ENCODE measurements at places on chromosomes 12 and 14. TPM values are rescaled to one million over a fixed set of nuclear protein-coding genes. Genes with fewer than 3 reads are reported as not detected.

GRCh38 chr12:101839324-101840283 lies 8.8 kb upstream of the GNPTAB start:
- H3K27me3 ChIP-seq, result no peaks in the 10 kb centered on the region
- no peak overlapping the region for H3K4me3 ChIP-seq
- no peaks in the 10 kb centered on the region for H3K36me3 ChIP-seq
- no peak for DNase-seq
- H3K27ac ChIP-seq, result no peak overlapping the region

- H3K4me3 ChIP-seq, result no peak overlapping the region
- DNase-seq, result no peak
- no peak overlapping the region for H3K27ac ChIP-seq
- H3K36me3 ChIP-seq, result no peaks in the 10 kb centered on the region
Observed at GRCh38 chr14:95290021-95290420, 29.7 kb downstream of the CLMN start.

DNA sequence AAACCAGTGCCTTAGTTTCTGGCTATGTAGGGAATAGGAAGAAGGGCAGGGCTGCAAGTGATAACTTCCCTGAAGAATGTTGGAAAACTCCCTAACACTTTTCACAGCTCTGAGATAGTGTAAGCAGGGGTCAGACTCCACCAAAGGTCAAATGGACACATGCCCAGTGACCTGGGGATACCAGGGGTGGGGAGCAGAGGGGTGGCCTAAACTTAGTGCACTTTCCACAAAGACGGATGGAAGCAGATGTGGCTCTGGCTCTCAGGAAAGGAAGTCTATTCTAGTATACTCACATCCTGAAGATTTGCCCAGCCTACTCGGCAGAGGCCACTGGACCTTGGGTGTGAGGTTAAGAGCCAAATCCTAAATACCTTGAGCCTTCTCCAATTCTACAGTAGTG lies 285.8 kb downstream of the NUAK1 start:
- H3K36me3 ChIP-seq, result no peaks in the 10 kb centered on the region
- no peak overlapping the region for H3K27ac ChIP-seq
- no peaks in the 10 kb centered on the region for H3K4me1 ChIP-seq
- no peak overlapping the region for H3K4me3 ChIP-seq

GRCh38 chr12:120366845-120367232 lies 2.1 kb downstream of the MSI1 start:
- H3K27me3 ChIP-seq, result peaks cover 37% of the 10 kb centered on the region
- no peak for DNase-seq
- H3K36me3 ChIP-seq, result no peaks in the 10 kb centered on the region
- peaks cover 24% of the 10 kb centered on the region for H3K4me1 ChIP-seq

ASIC1 gene
- 0.15 TPM for total RNA-seq

ZFYVE26 gene
- total RNA-seq, result 27.7 TPM

DDX24 gene
- total RNA-seq, result 188 TPM

- H3K4me3 ChIP-seq, result no peak overlapping the region
- no peak overlapping the region for H3K27ac ChIP-seq
- DNase-seq, result no peak
Observed at GRCh38 chr12:118650586-118650960, 274.2 kb downstream of the SUDS3 start.

GRCh38 chr12:7107636-7108002 lies 1.4 kb downstream of the C1RL start:
- no peaks in the 10 kb centered on the region for H3K27me3 ChIP-seq
- peak overlapping the region; percentile 96 for H3K27ac ChIP-seq
- H3K4me1 ChIP-seq, result peaks cover 19% of the 10 kb centered on the region

- no peak overlapping the region for H3K4me3 ChIP-seq
- H3K36me3 ChIP-seq, result no peaks in the 10 kb centered on the region
- no peaks in the 10 kb centered on the region for H3K27me3 ChIP-seq
Observed at GRCh38 chr12:113912760-113913329, 53.3 kb downstream of the RBM19 start.

DNA sequence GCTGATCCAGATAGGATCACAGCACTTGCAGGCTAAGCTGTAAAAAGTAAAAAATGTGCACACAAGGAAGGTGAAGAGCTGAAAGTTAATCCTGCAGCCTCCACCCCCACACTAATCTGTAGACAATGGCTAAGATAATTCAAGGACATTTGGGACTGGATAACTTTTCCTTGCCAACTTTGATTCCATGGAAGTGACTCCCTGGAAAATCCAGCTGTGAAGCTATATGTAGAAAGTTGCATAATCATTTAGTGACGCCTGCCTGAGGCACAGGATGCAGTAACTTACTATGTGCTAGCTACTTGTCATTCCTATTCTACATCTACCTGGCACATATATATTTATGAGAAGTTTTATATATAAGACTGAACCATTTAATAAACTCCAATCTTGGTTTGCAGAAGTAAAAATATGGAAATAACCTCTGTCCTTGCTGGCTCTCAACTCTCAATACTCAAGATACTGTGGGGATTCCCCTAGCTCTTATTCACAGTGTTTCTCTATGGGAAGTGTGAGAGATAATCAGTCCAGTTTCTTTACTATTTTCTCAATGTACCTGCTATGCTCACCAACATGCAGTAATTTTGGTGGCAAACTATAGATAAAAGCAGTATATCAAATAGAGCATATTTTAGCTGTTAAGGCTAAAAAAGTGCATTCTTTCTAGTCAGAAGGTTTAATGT lies 14.8 kb downstream of the LDHB start:
- no peak for DNase-seq
- H3K4me1 ChIP-seq, result peaks cover 4% of the 10 kb centered on the region
- H3K36me3 ChIP-seq, result peaks cover 27% of the 10 kb centered on the region
- H3K27me3 ChIP-seq, result no peaks in the 10 kb centered on the region
- no peak overlapping the region for H3K4me3 ChIP-seq
- no peak overlapping the region for H3K27ac ChIP-seq

DNA sequence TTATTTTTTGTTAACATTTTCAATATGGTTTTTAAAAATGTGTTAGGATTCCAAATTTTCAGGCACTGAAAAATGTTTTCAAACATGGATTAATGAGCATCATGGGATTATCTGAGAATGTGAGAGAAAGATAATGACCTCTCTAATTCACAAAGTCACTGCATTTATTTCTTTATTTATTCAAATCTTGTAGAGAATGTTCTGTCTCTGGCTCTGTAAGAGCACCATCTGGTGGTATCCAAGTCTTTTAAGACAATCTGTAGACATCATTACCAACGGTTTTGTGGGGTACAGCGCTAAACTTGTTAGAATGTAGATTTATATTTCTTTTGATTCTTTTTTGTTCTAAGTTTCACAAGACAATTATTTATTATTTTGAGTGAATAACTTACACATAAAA lies 956.0 kb upstream of the NOVA1 start:
- DNase-seq, result no peak
- no peaks in the 10 kb centered on the region for H3K36me3 ChIP-seq
- H3K27me3 ChIP-seq, result no peaks in the 10 kb centered on the region
- no peaks in the 10 kb centered on the region for H3K4me1 ChIP-seq

- no peak overlapping the region for H3K4me3 ChIP-seq
- DNase-seq, result no peak
- no peaks in the 10 kb centered on the region for H3K4me1 ChIP-seq
- H3K27ac ChIP-seq, result no peak overlapping the region
- no peaks in the 10 kb centered on the region for H3K36me3 ChIP-seq
Observed at GRCh38 chr14:85471744-85472143, 58.2 kb upstream of the FLRT2 start.

- H3K27me3 ChIP-seq, result no peaks in the 10 kb centered on the region
- DNase-seq, result no peak
- no peaks in the 10 kb centered on the region for H3K36me3 ChIP-seq
- H3K27ac ChIP-seq, result no peak overlapping the region
- no peak overlapping the region for H3K4me3 ChIP-seq
Observed at GRCh38 chr12:67062193-67062592, 207.0 kb upstream of the CAND1 start.

DNA sequence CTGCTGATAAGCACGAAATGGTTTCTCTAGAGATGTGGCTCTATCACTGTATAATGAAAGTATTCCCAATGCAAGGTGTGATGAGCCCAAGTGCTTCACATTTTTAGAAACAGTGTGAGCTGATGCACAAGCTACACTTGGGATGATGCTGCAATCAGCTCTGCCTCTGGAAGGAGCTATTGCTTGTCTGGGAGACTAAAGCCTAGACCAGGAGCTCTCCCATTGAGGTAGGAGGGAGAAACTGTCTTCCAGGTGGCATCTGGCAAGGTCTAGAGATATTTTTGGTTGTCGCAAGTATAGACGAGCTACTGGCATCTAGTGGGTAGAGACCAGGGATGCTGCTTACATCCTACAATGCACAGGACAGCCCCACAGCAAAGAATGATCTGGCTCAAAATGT lies 42.0 kb downstream of the HECTD4 start:
- H3K4me3 ChIP-seq, result no peak overlapping the region
- no peak for DNase-seq
- no peak overlapping the region for H3K27ac ChIP-seq
- H3K4me1 ChIP-seq, result no peaks in the 10 kb centered on the region
- no peaks in the 10 kb centered on the region for H3K27me3 ChIP-seq
- H3K36me3 ChIP-seq, result no peaks in the 10 kb centered on the region

- DNase-seq, result no peak
- H3K27me3 ChIP-seq, result no peaks in the 10 kb centered on the region
- H3K4me1 ChIP-seq, result no peaks in the 10 kb centered on the region
- no peaks in the 10 kb centered on the region for H3K36me3 ChIP-seq
Observed at GRCh38 chr14:72736308-72736707, 157.6 kb downstream of the DPF3 start.

SRSF9 gene
- 127 TPM for total RNA-seq

SLC25A47 gene
- total RNA-seq, result not detected

- H3K4me1 ChIP-seq, result peaks cover 6% of the 10 kb centered on the region
- no peak overlapping the region for H3K27ac ChIP-seq
- peaks cover 6% of the 10 kb centered on the region for H3K36me3 ChIP-seq
- no peak overlapping the region for H3K4me3 ChIP-seq
Observed at GRCh38 chr12:67662910-67663538, 14.5 kb downstream of the DYRK2 start.

GRCh38 chr12:31471823-31472222 lies 119.1 kb downstream of the DENND5B start:
- H3K4me3 ChIP-seq, result no peak overlapping the region
- no peaks in the 10 kb centered on the region for H3K27me3 ChIP-seq
- DNase-seq, result no peak
- no peak overlapping the region for H3K27ac ChIP-seq
- H3K4me1 ChIP-seq, result no peaks in the 10 kb centered on the region

FOXG1 gene
- not detected for total RNA-seq

DNA sequence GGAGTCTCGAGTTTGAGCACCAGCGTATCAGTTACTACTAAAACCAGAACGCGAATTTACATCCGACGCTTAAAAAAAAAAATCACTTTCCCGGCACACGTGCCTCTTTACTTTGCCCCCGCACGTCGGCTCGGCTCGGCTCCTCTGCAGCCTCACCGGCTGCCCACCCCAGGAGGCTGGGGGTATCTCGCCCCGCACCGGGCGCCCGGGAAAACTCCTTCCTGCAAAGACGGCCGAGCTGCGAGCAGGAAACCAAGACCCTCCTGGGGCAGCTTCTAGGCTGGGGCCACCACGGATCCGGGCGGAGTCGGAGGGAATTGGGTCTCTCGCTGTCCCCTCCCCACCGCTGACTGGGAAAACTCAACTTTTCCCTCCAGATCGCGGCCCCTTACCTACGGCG lies 610 bp downstream of the VSIG10 start:
- no peaks in the 10 kb centered on the region for H3K36me3 ChIP-seq
- peaks cover 22% of the 10 kb centered on the region for H3K4me1 ChIP-seq

GRCh38 chr12:122850048-122850445 lies 14.8 kb downstream of the HIP1R start:
- H3K4me3 ChIP-seq, result no peak overlapping the region
- peak overlapping the region; percentile 40 for H3K27ac ChIP-seq
- DNase-seq, result no peak
- peaks cover 29% of the 10 kb centered on the region for H3K36me3 ChIP-seq

TUNAR gene
- total RNA-seq, result not detected

KRT8 gene
- total RNA-seq, result 1,458 TPM

DNA sequence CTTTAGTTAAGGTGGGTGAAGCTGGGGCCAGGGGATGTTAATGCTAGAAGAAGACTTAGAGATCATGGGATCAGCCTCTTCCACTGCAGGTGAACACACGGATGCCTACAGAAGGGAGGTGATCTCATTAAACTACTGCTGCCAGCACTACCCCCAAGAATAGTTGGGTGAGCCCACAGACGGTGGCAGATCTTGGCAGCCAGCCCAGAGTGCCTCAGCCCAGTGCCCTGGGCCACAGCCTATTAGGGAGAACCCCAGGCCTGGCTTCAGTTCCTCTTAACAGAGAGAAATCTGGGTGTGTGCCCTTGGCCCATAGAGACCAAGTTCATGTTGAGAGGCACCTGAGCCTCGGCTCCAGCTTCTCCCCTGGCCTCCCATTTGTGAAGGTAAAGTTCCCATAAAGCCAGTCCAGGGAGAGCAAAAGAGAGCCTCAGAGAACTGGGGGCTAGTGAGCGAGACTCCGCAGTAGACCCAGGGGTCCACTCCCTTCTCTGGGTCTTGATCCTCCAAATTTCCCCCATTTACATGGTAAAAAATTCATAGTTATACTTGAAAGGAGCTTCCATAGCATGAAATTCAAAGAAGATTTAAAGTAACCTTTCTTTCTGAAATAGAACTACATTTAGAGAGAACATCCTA lies 125.0 kb upstream of the CCND2 start:
- no peaks in the 10 kb centered on the region for H3K36me3 ChIP-seq
- H3K4me1 ChIP-seq, result no peaks in the 10 kb centered on the region
- H3K27ac ChIP-seq, result no peak overlapping the region
- no peak overlapping the region for H3K4me3 ChIP-seq

CRACR2A gene
- total RNA-seq, result 19.9 TPM

NOC4L gene
- total RNA-seq, result 7.4 TPM

- DNase-seq, result no peak
- H3K27ac ChIP-seq, result no peak overlapping the region
- no peaks in the 10 kb centered on the region for H3K27me3 ChIP-seq
- no peak overlapping the region for H3K4me3 ChIP-seq
- no peaks in the 10 kb centered on the region for H3K4me1 ChIP-seq
Observed at GRCh38 chr12:130504840-130505175, 167.1 kb downstream of the PIWIL1 start.

DNA sequence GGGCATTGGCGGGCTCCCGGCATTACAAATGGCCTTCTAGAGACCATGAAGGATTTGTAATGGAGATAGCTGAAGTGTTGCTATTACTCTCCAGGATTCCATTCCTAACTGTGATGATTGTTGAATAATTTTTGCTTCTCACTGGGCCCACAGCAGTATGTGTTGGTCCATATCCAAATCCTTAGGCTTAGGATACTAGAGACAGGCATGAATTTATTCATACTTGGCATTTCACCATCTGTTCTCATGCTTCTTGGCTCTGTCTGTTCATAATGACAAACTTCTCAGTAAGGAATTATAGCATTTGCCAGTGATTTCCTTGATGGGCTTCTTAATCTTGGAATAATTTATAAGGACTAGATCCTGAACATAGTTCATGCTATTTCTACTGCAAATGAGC lies 832.9 kb downstream of the C12orf50 start:
- H3K27ac ChIP-seq, result no peak overlapping the region
- H3K36me3 ChIP-seq, result no peaks in the 10 kb centered on the region

EFCAB11 gene
- 6.9 TPM for total RNA-seq

ADAMTS20 gene
- total RNA-seq, result not detected

DNA sequence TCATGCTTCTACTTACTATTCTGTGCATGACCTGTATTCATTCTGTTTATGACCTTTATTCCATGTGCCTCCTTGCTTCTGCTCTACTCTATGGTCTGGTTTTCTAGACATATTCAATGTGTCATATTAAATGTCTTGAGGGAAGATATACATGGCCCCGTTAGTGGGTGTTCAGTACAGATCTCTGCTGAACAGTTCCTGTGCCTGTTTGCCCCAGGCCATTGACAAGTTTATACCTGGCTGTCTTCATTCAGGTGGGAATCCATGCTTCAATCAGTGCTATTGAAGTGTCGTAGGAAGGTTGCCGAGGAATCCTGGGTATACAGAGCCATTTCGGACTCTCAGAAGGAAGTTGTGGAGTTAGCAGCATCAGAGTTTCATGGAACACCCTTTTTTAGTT lies 7.4 kb upstream of the PPFIBP1 start:
- no peak overlapping the region for H3K4me3 ChIP-seq
- peaks cover 11% of the 10 kb centered on the region for H3K4me1 ChIP-seq

Data from upper lobe of left lung (tissue), 6 donors.